GM03348 (cell line): ENCODE measurements at places on chromosomes 11 and 22.

GRCh38 chr11:119673759-119674336 lies 55.2 kb downstream of the NECTIN1 start:
- DNase-seq, result no peak

GRCh38 chr11:121723246-121723741 lies 270.5 kb upstream of the SORL1-AS1 start:
- DNase-seq, result peak; percentile 56

DNA sequence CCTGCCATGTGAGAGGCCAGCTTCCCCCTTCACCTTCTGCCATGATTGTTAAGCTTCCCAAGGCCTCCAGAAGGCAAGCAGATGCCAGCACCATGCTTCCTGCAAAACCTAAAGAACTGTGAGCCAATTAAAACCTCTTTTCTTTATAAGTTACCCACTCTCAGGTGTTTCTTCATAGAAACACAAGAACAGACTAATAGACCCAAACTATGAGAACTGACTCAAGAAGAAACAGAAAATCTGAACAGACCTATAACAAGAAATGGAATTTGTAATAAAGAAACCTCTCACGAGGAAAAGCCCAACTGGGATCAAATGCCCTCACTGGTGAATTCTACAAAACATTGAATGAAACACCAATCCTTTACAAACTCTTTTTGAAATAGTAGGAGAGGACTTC lies 12.0 kb downstream of the NPAT start:
- DNase-seq, result no peak

DNA sequence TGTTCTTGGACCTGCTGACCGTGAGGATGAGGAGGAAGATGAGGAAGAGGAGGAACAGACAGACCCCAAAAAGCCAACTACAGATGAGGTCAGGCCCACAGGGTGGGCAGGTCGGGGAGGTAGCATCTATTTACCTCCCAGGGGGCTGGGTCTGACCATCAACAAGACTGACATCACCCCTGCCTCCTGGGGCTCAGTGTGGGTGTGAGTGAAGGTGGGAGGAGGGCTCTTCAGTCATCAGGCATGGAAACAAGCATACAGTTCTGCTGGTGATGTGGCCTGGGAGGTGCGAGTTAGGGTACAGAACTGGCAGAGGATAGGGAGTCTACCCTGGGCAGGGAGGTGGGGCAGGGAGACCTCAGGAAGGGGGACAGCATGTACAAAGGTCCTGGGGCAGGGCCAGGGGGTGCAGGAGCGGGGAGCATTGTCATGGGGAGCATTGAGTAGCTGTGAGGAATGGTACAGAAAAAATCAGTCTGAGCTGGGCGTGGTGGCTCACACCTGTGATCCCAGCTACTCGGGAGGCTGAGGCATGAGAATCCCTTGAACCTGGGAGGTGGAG lies 8.9 kb downstream of the PLCB3 start:
- DNase-seq, result no peak

GRCh38 chr11:35826949-35827348 lies 116.9 kb upstream of the LDLRAD3 start:
- no peak for DNase-seq

DNA sequence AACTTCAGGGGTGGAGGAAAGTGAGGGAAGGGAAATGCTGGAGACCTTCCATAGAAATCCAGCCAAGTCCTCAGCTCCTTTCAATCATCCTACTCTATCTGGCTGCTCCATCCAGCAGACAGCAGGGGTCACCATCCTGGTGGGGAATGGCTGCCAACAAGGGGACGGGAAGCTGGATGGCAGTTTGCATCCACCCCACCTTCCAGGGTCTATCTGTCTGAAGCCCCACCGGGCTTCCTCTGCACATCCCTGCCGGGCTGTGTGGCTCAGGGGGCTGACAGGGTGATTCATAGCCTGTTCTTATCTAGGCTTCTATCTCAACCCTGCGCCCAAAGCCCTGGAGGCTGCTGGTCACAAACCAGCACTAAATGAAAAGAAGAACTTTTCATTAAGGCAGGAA lies 1.1 kb downstream of the SYTL2 start:
- no peak for DNase-seq

DNA sequence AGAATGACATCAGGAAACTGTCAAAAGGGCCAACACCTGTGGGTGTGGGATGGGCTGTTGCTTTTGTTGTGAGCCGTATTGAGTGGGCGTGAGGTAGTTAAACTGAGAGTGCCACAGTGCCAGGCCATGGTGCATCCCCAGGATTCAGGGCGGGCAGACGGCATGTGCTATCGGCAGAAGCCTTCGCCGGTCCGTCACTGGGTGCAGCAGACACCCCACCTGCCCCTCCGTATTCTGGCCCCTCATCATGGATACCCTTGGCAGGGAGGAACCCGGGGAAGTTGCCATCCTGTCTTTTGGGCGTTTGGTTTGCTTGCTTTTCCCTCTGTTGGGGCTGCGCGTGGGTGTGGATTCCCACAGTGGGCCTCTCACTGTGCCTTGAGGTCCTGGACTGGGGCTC lies 27.5 kb downstream of the ST14 start:
- DNase-seq, result no peak

DNA sequence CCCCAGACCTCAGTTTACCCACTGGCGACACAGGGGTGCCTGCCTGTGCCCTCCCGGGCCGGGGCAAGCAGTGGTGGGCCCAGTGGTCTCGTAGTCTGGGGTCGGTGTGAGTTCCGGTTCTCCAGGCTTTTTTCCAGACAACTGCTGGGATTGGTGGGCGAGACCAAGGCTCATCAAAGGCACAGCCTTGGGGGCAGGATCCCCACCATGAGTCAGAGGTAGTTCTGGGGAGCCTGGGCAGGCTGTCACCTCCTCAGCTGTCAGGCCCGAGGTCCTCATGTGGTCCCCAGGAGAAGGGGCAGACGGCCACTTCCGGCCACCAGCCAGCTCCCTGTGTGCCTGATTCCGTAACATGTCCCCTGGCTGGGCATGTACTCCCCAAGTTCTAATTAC lies 827 bp upstream of the MUC2 start:
- DNase-seq, result no peak

- DNase-seq, result no peak
Measured at GRCh38 chr11:126808296-126808695, 192.3 kb downstream of the KIRREL3 start.

DNA sequence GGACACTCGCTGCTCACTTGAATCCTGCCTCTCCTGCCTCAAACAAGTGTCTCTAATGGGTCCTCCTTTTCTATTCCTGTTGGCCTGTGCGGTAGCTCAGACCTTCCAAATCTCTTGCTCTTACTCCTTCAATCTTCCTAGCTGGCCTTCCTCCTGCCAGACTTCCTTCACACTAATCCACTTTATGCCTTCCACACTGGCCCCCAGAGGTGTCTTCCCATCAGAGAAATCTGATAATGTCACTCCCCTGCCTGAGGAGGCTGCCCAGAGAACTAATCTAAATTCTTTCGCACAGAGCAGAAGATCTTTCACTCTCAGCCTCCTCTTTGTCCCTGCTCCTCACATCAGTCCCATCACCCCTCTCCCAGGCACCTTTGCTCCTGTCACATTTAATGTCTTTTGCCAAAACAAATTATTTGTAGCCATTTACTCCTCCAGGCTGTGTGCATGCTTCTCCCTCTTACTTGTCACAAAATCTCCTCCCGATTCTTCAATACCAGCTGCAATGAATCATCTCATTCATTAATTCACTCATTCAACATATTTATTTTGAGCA lies 175.7 kb downstream of the MAML2 start:
- no peak for DNase-seq

DNA sequence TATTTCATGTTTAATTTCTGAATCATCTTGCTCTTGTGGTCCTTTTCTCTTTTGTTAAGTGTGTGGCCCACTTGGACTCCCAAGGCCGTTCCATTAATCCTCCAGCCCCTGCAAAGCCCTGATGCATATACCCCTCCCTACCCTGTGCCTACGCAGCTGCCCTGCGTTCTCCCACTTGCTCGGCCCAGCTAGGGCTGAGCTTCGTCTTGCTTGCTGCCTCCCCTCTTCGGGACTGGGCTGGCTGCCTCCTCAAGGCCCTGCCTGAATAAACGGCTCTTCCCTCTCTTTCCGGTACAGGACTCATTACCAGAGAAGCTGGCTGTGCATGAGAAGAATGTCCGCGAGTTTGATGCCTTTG lies 28.5 kb downstream of the ARHGAP1 start:
- no peak for DNase-seq

GRCh38 chr11:30861064-30861463 lies 274.9 kb upstream of the MPPED2 start:
- DNase-seq, result no peak

- no peak for DNase-seq
Measured at GRCh38 chr11:6602096-6602940, 1.1 kb downstream of the RRP8 start.

DNA sequence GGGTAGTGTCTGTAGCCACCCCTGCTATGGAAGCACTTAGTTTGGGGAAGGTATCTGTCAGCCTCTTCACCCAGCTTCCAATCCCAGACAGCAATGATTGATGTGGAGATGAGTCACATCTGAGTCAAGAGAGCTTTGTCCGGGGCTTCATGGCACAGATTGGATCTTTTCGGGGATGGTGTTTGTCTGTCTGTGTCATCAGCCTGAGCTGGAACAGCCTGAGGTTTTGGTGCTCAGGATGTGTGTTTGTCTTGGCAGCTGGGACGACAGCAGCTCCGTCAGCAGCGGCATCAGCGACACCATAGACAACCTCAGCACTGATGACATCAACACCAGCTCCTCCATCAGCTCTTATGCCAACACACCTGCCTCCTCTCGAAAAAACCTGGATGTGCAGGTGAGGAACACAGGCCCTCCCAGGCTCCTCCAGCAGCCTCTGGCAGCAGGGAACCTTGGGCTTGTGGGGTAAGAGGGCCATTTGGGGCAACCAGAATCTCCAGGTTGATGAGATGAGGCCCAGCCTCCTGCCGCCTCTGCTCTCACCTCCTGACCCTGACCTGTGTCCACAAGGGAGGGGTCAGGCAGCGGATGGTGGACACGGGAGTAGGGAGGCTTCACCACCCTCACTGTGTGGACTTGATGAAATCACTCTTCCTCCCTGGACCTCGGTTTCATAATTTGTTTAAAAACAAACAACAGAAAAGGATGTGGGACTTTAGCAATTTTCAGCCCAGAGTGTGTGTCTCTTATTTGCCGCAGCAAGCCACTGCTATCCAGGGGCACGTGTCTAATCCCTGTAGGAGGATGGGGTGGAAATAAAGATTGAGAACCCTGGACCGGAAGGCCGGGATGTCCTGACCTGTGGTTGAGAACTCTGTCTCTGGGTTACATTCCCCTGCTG lies 124.3 kb downstream of the DBX1 start:
- DNase-seq, result peak; percentile 83

- no peak for DNase-seq
Measured at GRCh38 chr11:121839781-121840180, 276.2 kb downstream of the BLID start.

GRCh38 chr11:23540101-23540561 lies 679.9 kb upstream of the CCDC179 start:
- DNase-seq, result peak; percentile 70

GRCh38 chr11:96260532-96260931 lies 82.5 kb downstream of the MAML2 start:
- no peak for DNase-seq

DNA sequence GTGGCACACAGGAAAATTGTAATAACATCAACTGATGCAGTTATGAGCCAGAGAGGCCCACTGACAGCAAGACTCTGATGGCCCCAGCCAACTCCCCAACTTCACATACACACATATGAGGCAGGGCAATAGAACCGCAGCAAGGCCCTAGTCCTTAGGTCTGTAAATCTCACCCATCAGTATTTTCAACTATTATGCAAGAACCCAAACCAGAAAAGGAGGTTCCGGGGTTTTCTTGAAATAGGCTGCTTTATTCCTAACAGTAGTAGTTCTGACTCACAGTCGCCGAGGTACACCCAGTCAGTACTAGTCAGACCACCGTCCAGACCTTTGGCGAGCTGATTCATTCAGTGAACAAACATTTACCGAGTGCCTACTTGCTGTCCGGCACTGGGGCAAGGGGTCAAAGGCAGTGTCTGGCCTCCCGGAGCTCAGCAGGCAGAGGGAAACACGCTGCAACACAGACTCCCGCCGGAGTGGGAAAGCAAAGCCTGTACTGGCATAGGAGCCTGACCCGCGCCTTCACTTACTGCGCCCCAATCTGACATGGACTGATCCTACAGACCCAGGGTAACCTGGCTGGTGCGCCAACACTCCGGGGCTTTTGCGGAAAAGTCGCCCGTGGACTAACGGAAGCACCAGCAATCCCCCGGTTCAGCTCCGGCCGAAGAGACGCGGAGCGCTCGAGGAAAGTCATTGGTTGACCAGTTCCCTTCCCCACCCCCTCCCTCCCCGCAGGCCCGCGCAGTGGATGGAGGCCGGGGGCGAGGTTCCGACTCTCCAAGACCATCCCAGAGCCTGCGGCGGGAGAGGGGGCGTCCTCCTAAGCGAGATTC lies 1.3 kb downstream of the PLEKHA7 start:
- no peak for DNase-seq

GRCh38 chr11:71300187-71300586 lies 47.8 kb upstream of the SHANK2 start:
- no peak for DNase-seq

- DNase-seq, result peak; percentile 61
Measured at GRCh38 chr11:33622186-33622585, 78.4 kb downstream of the C11orf91 start.
